ENCODE measurements at places on chromosomes 3 and 15. TPM values are rescaled to one million over a fixed set of nuclear protein-coding genes. Genes with fewer than 3 reads are reported as not detected.

- no peak for DNase-seq
These were observed 40.7 kb downstream of the SUMF1 start for GRCh38 chr3:4426261-4426781.

Gene CFAP91
- total RNA-seq: 0.16 TPM

DNA sequence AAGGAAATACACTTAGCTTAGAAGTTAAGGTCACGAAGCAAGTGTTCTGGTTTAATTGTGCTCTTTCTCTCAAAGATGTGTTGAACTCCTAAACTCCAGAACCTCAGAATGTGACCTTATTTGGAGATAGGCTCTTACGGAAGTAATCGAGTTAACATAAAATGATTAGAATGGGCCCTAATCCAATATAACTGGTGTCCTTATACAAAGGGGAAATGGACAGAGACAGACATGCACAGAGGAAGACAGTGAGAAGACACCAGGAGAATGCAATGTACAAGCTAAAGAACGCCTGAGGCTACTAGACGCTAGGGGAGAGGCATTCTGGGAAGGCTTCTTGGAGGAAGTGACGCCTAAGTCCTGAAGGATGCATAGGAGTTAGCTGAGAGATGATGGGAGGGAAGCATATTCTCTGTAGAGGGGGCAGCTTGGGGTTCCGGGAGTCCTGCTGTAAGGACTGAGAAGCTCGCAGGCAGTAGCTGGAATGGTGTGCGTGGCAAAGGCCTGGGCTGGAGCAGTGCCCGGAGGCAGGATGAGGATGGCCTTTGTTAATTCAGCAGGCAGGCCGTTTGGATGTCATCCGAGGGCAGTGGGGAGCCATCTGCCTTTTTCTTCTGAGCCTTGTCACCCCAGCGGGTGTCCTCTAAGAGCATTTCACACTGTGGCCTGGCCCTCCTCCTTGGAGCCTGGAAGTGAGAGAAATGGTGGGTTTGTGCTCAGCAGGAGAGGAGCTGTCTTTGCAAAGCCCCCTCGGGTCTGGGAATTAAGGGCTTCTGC, 513.4 kb downstream of the SHQ1 start:
- DNase-seq: no peak

GRCh38 chr15:41939986-41940385, 32.4 kb downstream of the EHD4 start:
- no peak for DNase-seq

- DNase-seq: peak; percentile 64
These were observed 1.2 kb downstream of the BNC1 start for GRCh38 chr15:83283138-83283812.

All from heart left ventricle (tissue), 16 donors.